ENCODE measurements at places on chromosomes 7 and 10. TPM values are rescaled to one million over a fixed set of nuclear protein-coding genes. Genes with fewer than 3 reads are reported as not detected.

Gene FOXI2
- total RNA-seq: not detected

Gene ORC5
- total RNA-seq: 20.0 TPM

Gene CC2D2B
- 0.46 TPM for total RNA-seq

Gene PRTFDC1
- 4.4 TPM for total RNA-seq

Gene PSD
- 0.99 TPM for total RNA-seq

Gene GRM8
- 0.86 TPM for total RNA-seq
